ENCODE measurements at places on chromosomes 4 and X.

DNA sequence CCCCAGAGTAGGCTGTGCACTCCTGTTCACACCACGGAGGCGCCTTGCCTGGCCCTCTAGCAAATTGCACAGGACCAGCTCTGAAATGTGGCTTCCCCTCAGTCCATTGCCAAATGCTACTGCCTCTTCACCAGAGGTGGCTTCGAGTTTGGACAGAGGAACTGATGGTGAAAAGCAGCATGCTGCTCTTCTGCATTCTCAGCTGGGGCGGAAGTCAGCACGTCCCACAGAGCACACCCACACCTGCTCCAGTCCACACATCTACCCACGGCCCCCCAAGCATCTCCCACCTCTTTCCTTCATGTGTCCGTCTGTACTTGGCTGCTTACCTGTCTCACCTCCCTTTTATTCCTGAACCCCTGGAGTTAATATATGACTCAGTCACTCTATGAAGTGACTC is 43.5 kb downstream of the LRP2BP start:
- DNase-seq, result no peak

- no peak for DNase-seq
Observed at GRCh38 chr4:180058691-180059215, 2184.4 kb upstream of the TENM3 start.

DNA sequence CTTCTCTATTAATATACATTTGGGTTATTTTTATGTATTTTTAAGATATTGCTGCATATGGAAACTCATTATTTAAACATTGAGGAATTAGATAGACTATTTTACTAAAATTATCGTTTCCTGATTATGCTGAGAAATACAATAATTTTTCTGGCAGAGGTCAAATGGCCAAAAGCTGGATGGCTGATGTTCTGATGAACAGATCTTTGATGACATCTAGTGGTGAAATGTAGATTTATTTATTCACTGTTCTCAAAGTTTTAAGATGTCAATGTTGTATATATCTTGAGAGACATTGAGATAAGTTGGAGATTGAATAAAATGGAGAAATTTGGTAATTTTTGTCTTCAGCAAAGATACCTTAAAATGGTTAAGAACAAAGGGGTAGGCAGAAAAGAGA is 96.2 kb downstream of the UGT8 start:
- peak; percentile 64 for DNase-seq

GRCh38 chr4:142278171-142278570 is 567.9 kb downstream of the INPP4B start:
- DNase-seq, result no peak
